GM23248 (cell line): ENCODE measurements at places on chromosomes 3 and 15. TPM values are rescaled to one million over a fixed set of nuclear protein-coding genes. Genes with fewer than 3 reads are reported as not detected.

GRCh38 chr3:64687781-64688604 is at the start of gene ADAMTS9:
ADAMTS9 (minus strand) TSS chr3:64688000; CDS start chr3:64687657, 343 bp downstream.
- H3K27ac ChIP-seq = peak within 1 kb of the TSS; percentile 87
- peak; percentile 84 for DNase-seq

DNA sequence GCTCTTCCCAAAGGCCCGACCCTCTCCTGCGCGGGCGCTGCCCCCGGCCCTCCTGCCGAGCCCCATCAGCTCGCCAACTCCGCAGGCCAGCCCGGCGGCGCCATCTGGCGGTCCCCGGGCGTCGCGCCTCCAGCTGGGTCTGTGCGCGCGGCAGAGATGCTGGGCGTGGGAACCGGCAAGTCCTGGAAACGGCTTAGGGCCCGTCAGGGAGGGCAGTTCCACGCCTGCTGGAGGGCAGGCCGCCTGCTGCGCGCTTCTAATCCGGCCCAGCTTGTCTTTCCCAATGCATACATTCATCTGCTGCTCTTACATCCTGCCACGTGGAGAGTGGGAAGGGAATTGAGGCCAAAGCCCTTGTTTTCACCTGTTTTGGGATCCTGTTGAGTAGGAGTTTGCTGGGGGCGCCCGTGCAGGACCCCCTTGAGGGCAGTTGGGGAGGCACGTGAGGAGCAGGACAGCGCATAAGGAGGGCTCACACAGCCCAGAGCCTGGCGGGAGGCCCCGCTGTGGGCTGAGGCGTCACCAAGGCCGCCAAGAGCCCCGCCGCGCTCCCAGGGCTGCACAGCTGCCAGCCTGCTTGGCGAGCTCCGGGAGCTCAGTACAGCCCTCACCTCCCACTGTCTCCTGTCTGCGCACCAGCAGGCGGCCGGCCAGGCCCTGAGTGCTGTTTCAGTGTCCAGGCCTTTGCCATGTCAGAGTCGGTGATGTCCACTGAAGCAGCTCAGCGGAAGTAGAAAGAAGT is 165.6 kb downstream of the NSMCE3 start:
- peak overlapping the region; percentile 61 for H3K4me3 ChIP-seq
- H3K36me3 ChIP-seq = no peaks in the 10 kb centered on the region
- H3K4me1 ChIP-seq = no peaks in the 10 kb centered on the region
- no peaks in the 10 kb centered on the region; the same call in 1 of the 2 replicates for H3K27me3 ChIP-seq
- no peak overlapping the region for H3K27ac ChIP-seq

EFCAB12 gene
- total RNA-seq = not detected in 2 replicates

SKOR1 gene
- total RNA-seq = 0.11 TPM in 1 of 2 replicates, not detected in the other

DNA sequence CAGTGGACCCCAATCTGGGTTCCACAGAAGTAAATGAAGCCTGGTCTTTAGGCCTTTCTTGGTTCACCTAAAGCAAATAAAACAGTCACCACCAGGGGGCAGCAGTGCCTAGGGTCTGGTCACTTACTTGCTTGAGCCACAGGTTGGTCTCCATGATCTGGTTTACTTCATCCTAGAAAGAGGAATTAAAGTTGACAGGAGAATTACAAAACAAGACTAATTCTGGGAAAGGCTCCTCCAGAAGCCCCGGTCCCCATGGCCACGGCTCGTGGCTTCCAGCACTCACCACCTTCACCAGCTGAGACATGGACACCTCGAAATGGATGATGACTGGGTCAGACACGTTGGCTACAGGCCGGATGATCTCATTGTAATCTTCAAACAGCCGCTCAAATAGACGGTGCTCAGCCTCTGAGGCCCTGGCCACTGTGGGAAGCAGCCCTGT is 2.3 kb downstream of the CHRNA3 start:
- no peak overlapping the region for H3K4me3 ChIP-seq
- H3K36me3 ChIP-seq = no peaks in the 10 kb centered on the region
- DNase-seq = peak; percentile 88
- H3K4me1 ChIP-seq = peaks cover 6% of the 10 kb centered on the region; the same call in 1 of the 2 replicates
- peaks cover 44% of the 10 kb centered on the region for H3K27me3 ChIP-seq

DNA sequence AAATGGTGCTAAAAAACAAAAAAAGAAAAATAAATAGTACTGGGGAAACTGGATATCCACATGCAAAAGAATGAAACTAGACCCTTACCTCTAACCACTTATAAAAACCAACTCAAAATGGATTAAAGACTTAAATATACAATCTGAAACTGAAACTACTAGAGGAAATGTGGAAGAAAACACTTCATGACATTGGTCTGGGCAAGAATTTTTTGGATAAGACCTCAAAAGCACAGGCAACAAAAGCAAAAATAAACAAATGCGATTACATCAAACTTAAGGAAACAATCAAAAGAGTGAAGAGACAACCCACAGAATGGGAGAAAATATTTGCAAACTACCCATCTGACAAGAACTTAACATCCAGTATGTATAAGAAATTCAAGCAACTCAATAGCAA is 6.4 kb downstream of the IFT57 start:
- no peaks in the 10 kb centered on the region for H3K27me3 ChIP-seq
- peaks cover 12% of the 10 kb centered on the region; the same call in 1 of the 2 replicates for H3K36me3 ChIP-seq
- DNase-seq = no peak
- H3K4me3 ChIP-seq = no peak overlapping the region
- H3K27ac ChIP-seq = no peak overlapping the region

GRCh38 chr3:17313746-17314145 is 428.7 kb downstream of the TBC1D5 start:
- no peaks in the 10 kb centered on the region for H3K4me1 ChIP-seq
- no peaks in the 10 kb centered on the region for H3K27me3 ChIP-seq
- no peak overlapping the region for H3K27ac ChIP-seq
- no peaks in the 10 kb centered on the region for H3K36me3 ChIP-seq
- DNase-seq = no peak

- H3K36me3 ChIP-seq = no peaks in the 10 kb centered on the region
- no peaks in the 10 kb centered on the region for H3K4me1 ChIP-seq
- no peaks in the 10 kb centered on the region; the same call in none of the 2 replicates for H3K27me3 ChIP-seq
- no peak overlapping the region for H3K4me3 ChIP-seq
- no peak overlapping the region for H3K27ac ChIP-seq
- no peak for DNase-seq
These were observed 124.2 kb downstream of the FAM174B start for GRCh38 chr15:92531406-92531805.

- H3K4me3 ChIP-seq = no peak overlapping the region
- no peak overlapping the region for H3K27ac ChIP-seq
- no peaks in the 10 kb centered on the region for H3K4me1 ChIP-seq
- H3K36me3 ChIP-seq = no peaks in the 10 kb centered on the region
- peaks cover 22% of the 10 kb centered on the region for H3K27me3 ChIP-seq
These were observed 7.3 kb downstream of the GRIP2 start for GRCh38 chr3:14532691-14533456.

- no peak overlapping the region for H3K4me3 ChIP-seq
- no peaks in the 10 kb centered on the region for H3K27me3 ChIP-seq
These were observed 11.4 kb downstream of the TM4SF1 start for GRCh38 chr3:149366031-149366430.

DUOXA2 gene
- not detected in 2 replicates for total RNA-seq

IQCH gene
- total RNA-seq = 1.8 and 4.1 TPM in 2 replicates

DNA sequence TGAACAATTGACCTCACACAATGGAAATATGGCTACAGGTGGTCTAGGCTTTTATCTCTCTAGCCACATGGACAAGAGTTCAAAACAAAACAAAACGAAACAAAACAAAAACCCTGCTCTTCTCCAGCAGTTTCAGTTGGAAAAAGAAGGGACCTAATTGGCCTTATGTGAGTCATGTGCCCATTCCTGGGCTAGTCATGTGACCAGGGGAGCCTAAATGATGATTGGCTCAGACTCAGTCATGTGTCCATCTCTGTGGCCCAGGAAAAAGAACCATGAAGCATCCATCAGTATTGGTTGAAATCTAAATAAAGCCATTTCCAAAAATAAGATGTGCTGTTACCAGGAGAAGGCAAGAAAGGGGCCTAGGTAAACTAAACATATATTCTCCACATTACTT is 96.8 kb downstream of the ANXA2 start:
- H3K36me3 ChIP-seq = no peaks in the 10 kb centered on the region
- peaks cover 11% of the 10 kb centered on the region; the same call in 1 of the 2 replicates for H3K27me3 ChIP-seq
- H3K27ac ChIP-seq = no peak overlapping the region
- no peak overlapping the region for H3K4me3 ChIP-seq
- H3K4me1 ChIP-seq = no peaks in the 10 kb centered on the region

DNA sequence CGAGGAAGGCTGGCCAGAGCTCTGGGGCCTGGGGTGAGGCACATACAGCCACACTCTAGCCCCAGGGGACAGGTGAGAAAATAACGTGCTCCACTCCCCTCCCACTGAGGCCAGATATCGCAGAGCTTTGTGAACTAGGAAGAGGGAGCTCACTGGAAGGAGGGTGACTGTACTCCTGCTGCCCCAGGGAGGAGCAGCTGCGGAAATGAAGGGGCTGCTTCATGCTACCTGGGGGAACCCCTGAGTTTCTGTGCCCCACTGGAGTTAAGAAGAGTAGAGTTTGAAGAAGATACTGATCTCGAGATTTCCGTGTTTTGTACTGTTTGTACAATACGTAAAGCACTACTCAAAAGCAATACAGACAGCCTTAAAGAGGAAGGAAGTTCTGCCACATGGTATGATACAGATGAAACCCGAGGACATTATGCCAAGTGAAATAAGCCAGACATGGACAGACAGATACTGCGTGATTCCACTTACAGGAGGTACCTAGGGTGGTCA is 44.6 kb downstream of the CMTM6 start:
- no peak for DNase-seq
- no peaks in the 10 kb centered on the region for H3K36me3 ChIP-seq

DNA sequence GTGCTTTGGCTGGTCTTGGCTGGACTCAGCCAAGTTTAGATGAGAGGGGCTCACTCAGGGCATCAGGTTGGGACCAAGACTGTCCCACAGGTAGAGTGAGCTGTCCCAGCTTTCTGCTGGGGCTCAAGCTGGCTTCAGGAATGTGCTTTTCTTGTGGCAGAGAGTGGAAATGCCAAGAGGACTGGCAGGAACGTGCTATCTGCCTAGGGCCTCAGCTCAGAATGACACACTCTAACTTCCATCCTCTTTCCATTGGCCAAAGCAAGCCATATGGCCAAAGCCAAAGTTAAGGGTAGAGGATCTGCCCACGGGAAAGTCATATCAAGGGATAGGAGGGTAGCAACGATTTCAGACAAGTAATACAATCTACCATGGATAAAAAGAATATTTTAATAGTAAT is 178.8 kb downstream of the ABHD5 start:
- peaks cover 77% of the 10 kb centered on the region for H3K4me1 ChIP-seq
- no peak for DNase-seq
- no peaks in the 10 kb centered on the region for H3K36me3 ChIP-seq

- peaks cover 24% of the 10 kb centered on the region for H3K4me1 ChIP-seq
- H3K27me3 ChIP-seq = no peaks in the 10 kb centered on the region
- peak overlapping the region; percentile 80 for H3K27ac ChIP-seq
These were observed 283.1 kb upstream of the NR2F2 start for GRCh38 chr15:96047255-96047931.

DNA sequence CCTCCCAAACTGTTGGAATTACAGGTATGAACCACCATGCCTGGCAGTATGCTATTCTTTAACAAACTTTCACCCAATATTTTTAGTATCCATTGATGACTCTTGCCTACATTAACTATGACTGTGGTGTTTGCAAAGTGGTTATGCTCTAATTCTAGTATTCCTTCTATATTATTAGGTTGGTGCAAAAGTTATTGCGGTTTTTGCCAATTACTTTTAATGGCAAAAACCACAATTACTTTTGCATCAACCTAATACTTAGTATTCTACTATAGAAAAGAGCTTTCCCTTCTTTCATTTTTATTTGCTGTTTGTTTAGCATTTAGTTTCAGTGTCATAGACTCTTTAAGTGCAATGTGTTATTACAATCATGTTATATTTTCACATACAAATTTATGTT is 760.6 kb downstream of the NR2F2 start:
- no peaks in the 10 kb centered on the region for H3K36me3 ChIP-seq
- no peak overlapping the region for H3K27ac ChIP-seq
- no peaks in the 10 kb centered on the region for H3K27me3 ChIP-seq
- H3K4me1 ChIP-seq = no peaks in the 10 kb centered on the region

DLL4 gene
- total RNA-seq = not detected in 2 replicates

- no peaks in the 10 kb centered on the region for H3K4me1 ChIP-seq
- H3K4me3 ChIP-seq = no peak overlapping the region
- peak; percentile 48 for DNase-seq
- H3K36me3 ChIP-seq = no peaks in the 10 kb centered on the region
- H3K27me3 ChIP-seq = no peaks in the 10 kb centered on the region
These were observed 13.7 kb downstream of the CELF6 start for GRCh38 chr15:72306211-72306785.

DNA sequence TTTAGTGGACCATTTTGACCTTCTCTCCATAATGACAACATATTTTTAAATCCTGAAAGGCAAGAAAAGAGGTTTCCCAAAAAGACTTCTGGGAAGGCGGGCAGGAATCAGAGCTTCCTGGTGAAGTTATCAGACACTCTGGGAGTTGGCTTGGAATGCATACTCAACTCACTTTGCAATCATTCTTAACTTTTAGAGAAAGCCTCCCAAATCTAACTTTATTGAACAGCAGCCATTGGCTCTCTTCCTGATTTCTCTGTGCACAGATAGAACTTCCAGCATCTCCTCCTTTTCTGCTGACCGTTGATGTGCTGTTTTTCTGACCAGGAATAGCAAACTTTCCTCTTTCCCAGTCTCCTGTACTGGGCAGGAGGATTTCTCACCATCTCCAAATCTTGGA is 44.6 kb downstream of the PLCL2 start:
- H3K27me3 ChIP-seq = no peaks in the 10 kb centered on the region
- H3K4me3 ChIP-seq = no peak overlapping the region
- no peak overlapping the region for H3K27ac ChIP-seq
- peaks cover 8% of the 10 kb centered on the region for H3K4me1 ChIP-seq
- DNase-seq = no peak

- H3K27ac ChIP-seq = no peak overlapping the region
- H3K27me3 ChIP-seq = no peaks in the 10 kb centered on the region
- peaks cover 6% of the 10 kb centered on the region; the same call in 1 of the 2 replicates for H3K36me3 ChIP-seq
- no peak overlapping the region for H3K4me3 ChIP-seq
- peaks cover 14% of the 10 kb centered on the region for H3K4me1 ChIP-seq
These were observed 52.0 kb downstream of the LPP start for GRCh38 chr3:188205992-188206416.

TMC3 gene
- total RNA-seq = not detected in 2 replicates

DNA sequence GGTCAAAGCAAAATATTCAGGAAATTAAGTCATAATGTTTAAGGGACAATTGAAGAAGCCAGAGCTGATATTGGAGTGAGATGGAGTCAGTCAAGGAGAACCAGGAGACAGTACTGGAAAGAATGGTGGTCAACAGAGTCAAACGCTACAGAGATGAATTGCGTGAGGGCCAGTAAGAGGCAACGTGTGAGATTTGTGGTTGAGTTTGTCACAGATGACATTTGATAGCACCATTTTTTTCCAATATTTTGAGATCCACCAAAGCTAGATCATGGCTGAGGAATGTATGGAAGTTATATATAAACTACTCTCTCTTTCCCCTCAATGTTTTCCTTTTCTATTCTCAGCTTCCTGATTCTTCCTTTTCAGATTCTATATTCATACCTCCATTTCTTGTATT is 375.1 kb upstream of the ROBO2 start:
- H3K27me3 ChIP-seq = no peaks in the 10 kb centered on the region
- H3K4me1 ChIP-seq = no peaks in the 10 kb centered on the region
- H3K27ac ChIP-seq = no peak overlapping the region
- H3K36me3 ChIP-seq = no peaks in the 10 kb centered on the region
